Stromal cell of bone marrow (primary cell): ENCODE measurements at places on chromosomes 12 and 14.

DNA sequence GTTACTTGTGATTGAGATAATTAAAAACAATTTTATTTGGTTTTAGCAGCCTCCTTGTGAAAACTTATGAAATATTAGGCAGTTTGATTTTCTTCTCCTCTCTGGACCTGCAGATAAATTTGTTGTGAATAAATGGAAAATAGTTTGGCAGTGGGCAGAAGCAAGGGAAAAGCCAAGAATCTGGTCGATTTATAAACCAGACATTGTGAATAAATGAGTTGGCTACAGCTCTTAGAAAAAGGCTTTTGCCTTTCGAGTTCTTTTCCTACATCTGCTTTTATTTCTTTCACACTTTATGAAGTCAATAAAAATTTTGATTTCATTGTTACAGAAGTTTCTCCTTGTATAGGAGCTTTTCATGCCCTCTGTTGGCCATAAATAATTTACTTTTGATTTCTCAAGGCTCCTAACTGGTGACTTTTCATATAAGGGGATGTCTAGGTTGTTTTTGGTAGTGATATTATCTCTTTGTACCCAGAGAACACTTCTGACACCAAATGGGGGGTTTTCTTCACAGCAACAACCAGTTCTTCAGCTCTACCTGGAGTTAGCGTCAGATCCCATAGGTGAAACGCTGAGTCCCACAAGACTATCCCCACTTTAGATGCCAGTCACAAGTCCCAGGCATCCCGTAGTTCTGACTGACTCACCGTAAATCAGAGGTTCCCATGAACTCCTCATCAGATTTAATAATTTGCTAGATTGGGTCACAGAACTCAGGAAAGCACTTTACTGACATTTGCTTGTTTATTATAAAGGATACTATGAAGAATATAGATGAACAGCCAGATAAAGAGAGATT lies 136.5 kb upstream of the DNM1L start:
- DNase-seq, result no peak

GRCh38 chr14:68157971-68158371 lies 338.4 kb downstream of the RAD51B start:
- no peak for DNase-seq

GRCh38 chr12:92863251-92863650 lies 65.8 kb downstream of the EEA1 start:
- DNase-seq, result no peak

DNA sequence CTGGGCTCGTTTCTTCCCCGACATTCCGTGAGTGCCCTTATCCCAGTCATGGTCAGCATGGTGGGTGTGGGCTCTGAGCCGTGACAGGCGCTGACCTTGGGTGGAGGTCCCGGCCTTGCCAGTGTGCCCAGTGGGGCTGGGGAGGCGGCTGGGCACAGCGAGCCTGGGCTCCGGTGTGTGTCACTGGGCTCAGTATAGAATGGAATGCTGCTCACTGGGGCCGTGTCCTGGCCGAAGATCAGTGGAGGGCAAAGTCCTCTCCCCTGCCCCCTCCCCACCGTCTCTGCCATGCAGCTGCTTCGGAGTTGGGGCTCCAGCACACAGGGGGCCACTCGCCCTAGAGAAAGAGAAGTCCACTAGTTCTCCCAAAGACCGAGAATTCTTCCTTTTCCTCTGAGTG lies 164.4 kb downstream of the TSPAN9 start:
- DNase-seq, result no peak

DNA sequence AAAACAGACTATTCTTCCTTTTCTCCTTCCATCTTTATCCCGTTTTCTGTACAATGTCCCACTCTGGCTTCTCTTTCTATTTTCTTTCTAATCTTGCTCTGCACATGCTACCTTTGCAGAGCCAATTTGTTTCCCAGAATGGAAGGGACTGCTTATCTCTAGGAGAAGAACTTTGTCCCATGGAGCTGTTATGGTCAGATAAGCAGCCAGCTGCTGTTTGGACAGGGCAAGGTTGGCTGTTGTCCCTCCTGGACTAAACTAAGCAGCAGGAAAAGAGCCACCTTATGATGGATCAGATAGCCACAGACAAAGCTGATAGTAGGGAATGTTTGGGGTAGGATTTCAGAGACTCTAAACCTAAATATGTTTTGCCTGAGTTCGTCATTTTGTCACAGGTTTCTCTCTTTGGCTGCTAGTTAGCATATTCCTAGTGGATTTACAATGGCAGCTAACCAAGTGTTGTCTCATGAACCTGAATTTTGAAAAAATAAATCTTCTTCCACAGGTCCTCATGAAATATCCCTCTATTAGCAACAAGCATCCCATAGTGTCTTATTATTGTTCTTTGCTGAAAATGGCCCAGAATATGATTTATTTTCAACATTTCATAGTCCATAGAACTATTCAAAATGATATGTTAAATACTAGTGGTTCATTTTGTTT lies 262.8 kb downstream of the SLC16A7 start:
- DNase-seq, result no peak

DNA sequence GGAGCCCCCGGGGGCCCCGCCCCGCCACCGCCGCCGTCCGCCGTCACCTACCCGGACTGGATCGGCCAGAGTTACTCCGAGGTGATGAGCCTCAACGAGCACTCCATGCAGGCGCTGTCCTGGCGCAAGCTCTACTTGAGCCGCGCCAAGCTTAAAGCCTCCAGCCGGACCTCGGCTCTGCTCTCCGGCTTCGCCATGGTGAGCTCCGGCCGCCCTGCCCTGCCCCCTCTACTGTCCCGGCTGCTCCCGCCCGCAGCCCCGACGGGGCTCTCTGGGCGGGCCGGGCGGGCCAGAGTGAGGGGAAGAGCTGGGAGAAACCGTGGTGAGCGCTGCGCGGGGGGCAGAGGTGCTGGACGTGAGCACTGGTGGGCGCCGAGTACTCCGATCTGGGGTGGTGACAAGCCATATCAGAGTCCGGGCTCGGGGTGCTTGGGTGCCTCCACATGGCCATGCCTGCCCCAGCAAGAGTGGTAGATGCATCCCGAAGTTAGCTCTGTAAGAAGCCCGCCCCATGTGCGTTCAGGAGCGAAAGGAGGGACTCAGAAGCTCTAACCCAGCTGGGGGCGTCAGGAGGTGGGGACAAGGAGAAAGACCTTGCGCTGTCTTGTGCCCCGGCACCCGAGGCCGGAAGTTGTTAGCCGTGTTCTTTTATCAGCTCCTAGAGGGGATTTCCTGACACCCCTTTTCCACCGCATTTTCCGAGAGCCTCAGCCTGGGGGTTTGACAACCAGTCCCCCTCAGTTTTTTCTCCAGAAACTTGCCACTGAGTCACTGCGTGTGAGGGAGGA lies 717 bp downstream of the ORAI1 start:
- peak; percentile 32 for DNase-seq

DNA sequence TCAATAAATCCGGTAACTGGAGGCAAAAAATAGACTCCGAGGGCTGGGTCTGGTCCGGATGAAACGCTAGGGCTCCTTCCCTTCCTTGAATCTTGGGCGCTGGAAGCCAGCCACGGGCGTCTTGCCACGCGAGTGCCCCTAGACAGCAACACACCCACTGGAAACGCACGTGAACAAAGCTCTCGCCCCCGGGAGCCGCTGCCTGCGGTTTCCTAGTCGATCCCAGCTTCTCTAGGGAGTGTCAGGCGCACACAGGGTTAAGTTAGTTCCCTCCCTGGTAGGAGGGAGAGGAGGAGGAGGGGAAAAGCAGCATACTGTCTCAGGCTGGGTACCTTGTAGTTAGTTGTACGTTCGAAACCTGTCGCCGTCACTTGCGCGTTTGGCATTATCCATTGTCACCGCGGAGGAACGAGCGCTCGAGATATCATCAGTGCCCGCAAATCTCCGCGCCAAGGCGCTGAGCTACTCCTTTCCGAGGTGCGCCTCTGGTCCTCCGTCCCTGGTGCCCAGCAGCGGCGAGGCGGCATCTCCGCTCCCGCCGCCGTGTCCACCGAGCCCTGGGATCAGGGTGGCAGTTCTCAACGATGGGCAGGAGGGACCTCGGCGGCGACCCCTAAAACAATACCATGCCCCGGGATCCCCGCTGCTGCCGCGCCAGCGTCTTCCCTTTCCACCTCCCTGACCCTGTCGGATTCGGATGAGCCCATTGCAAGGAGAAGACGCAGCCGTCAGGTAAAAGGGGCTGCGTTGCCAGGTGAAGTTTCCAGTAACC lies at the start of gene FLRT2:
FLRT2 (plus strand) TSS at position 342 of the 772 bp plus-strand sequence. CDS start 91,371 bp downstream, outside the sequence.
- no peak for DNase-seq

- DNase-seq, result no peak
These were observed 88.1 kb upstream of the TMEM263 start for GRCh38 chr12:106867651-106868050.

DNA sequence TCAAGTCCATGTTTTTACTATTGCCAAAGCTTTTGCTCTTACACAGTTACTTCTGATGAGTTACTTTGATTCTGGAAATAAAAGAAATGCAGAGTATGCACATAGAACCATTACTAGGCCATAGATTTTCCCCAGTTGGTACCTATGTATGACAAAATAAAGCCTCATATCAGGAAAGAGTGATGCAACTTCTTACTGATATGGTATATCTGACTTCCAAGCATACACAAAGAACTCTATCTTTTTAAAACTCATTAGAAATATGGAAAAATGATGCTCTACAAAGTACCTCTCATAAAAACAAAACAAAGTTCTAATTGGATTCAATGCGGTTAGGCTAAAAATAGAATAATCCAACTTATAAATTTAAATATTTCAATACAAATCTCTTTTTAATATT lies 92.1 kb downstream of the STXBP6 start:
- no peak for DNase-seq

GRCh38 chr14:105527826-105528585 lies 1.6 kb downstream of the TMEM121 start:
- peak; percentile 44 for DNase-seq

DNA sequence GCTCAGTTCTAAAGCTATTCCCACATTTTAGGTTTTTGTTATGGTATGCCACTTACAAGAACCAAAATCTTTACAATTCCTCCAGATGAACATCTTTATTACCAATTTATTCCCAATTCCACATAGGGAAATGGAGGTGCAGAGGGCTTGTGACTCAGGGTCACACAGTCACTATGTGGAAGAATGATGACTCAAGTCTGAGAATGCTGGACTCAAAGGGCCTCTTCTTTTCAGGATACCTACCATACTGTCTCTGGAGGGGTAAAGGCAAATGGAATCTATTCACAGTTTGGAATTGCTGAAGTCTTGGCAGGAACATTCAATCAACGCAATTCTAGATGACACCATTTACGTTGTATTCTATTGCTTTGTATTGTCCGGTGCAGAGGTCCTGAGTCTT lies 48.2 kb upstream of the MANSC4 start:
- DNase-seq, result no peak

DNA sequence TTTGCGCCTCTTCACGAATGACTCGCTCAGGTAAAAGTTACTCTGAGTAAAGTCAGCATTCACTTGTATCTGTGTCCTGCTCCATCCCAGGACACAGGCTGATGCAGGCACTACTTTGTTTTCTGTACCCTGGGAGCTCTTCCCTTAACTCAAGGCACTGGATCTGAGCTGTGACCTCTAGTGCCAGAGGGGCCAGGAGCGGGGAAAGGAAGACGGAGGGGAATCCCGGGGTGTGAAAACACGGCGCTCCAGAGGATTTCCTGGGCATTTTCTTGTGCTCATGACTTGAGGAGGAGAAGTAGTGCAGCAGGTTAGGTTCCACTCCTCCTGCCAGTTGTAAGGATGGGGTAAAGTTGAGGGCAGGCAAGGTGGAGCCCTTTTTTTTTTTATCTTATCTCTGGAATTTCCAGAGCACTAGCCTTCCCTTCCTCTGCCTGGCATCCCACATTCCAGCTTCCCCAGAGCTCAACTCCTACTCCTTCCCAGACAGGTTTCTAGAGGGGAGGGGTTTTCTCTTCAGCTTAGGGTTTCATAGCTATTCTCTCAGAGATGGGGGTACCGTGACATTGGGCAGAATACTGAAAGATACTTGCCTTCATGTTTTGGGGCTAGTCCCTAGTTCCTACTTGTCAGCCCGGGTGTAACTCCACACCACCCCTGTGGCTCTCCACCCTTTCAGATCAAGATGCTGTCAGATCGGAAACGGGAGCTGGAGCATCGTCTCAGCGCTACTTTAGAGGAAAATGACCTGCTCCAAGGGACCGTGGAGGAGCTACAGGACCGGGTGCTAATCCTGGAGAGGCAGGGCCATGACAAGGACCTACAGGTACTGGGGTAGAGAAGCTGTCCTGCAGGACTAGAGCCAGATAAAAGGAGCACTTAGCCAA lies 52.3 kb downstream of the RAB35 start:
- DNase-seq, result no peak

DNA sequence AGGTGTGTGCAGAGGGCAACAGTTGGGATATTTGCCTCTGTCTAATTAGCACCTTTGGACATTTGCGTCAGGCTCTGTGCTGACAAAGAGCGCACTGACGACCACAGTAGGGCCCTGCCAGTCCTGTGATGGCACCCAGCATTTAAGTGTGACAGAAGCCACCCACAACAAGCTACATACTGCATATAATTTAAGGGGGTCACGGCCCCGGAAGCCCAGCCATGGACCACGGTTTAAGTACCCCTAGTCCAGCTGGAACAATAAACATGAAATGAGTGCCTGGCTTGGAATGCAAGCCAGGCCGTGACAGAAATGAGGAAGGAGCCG lies 16.8 kb upstream of the DYNC1H1 start:
- no peak for DNase-seq

GRCh38 chr12:132955094-132956010 lies 754 bp downstream of the ZNF605 start:
- peak; percentile 38 for DNase-seq

DNA sequence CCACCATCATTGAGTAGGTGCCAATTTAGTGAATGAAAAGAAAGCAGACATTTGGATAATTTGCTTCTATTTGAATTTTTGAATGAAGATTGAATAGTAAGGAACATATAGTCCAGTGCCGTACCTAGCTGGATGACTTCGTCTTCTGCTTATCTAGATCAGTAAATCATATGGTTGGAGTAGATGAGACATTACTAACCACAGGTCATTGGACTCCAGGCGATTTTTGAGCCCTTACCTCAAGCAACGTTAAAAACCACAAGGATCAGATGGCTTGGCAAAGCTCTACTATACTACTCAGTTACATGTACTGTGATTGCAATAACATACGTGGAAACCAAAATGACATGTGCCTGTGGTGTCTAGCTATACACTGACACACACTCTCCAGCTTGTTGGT lies 1.7 kb upstream of the SPATS2 start:
- DNase-seq, result no peak

- DNase-seq, result no peak
These were observed 30.8 kb upstream of the AKAP6 start for GRCh38 chr14:32298346-32298745.
